ENCODE measurements at places on chromosomes 12 and 14. TPM values are rescaled to one million over a fixed set of nuclear protein-coding genes. Genes with fewer than 3 reads are reported as not detected.

ATP5F1B gene
- 1,505 TPM for total RNA-seq

XRCC3 gene
- 8.3 TPM for total RNA-seq

ZFHX2 gene
- total RNA-seq, result 1.8 TPM

ZNF705A gene
- total RNA-seq, result not detected

PIANP gene
- total RNA-seq, result 1.2 TPM

SELPLG gene
- 4.4 TPM for total RNA-seq

VASH1 gene
- 3.6 TPM for total RNA-seq

ST8SIA1 gene
- 1.2 TPM for total RNA-seq

DDX47 gene
- 45.0 TPM for total RNA-seq

DNA sequence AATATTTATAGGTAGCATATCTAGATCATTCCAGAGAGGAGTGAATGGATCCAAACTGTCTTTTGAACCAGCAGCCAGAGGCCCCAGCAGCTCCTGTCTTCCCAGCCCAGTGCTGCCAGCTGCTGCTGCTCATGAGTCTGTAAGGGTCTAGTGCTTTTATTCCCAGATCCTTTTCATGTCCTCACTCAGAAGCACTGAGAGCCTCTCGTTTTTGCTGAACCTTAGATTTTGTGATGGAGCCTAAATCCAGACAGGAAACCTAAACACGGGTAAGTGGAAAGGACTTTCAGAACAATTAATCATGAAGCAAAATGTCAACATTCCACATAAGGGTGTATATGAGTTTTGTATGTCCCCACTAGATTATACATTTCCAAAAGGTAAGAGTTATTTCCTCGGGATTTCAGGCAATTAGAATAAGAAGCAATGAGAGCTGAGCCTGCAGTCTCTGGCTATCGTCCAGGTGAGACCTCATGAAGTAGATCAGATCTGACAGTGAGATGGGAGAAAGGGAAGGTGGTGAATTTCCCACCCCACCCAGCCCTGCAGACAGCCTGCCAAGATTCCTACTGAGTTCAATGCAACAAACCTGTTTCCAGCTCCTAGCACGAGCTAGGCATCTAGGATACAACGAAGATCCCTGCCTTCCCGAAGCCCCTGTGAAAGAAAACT is 84.4 kb downstream of the NINJ2 start:
- no peak overlapping the region for H3K4me3 ChIP-seq
- H3K27ac ChIP-seq, result no peak overlapping the region
- no peak for DNase-seq
- no peaks in the 10 kb centered on the region for H3K36me3 ChIP-seq

DNA sequence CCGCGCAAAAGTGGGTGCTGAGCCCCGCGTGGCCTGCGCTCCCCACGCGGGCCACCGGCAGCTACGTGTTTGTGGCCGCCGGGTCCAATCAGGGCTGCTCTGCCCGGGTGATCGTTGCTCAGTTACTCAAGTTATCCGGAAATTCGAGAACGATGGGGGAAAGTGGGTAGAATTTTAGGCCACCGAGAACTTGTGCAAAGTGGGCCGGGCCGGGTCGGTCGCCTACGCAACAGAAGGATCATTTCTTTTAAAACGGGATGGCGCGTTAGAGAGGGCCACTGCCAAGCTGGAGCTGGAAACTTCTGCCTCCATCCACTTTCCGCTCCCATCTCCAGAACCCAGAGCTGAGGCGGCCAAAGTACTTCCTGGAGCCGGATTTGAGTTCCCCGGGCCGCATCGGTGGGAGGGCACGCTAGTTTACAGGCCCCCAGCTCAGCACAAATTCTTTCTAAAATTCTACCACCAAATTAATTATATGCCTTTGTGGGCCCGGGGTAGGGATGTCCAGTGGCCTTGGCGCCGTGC is 3.5 kb downstream of the RFX4 start:
- peaks cover 79% of the 10 kb centered on the region for H3K27me3 ChIP-seq
- H3K4me3 ChIP-seq, result no peak overlapping the region
- H3K36me3 ChIP-seq, result no peaks in the 10 kb centered on the region

DNA sequence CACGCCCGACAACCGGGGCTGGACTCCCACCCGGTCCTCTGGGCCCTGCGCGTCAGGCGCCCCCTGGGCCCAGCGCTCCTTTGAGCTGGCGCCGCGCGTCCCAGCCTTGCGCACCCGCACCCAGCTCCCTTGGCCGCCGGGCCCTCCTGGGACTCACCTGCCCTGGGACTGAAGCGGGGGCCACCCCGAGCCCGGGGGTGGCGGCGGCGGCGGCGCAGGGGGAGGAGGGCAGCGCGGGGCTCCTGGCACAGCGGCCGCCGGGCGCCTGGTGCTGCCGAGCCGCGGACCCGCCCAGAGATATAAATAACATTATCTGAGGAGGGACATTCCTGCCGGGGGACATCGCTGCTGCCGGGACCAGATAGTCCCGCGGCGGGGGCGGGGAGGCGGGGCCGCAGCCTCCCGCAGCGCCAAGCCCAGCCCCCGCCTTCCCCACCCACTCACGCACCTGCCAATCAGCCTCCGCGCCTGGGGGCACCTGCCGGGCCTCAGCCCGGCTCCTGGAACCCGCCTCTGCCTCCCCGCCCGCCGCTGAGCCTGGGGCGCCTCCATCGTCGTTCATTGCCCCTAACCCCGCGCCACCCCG is at the start of gene SPTB:
Gene SPTB (minus strand): TSS at position 273 of the 586 bp plus-strand sequence. CDS start 56,813 bp downstream, outside the sequence.
- peaks cover 17% of the 10 kb centered on the region for H3K27me3 ChIP-seq
- no peaks in the 10 kb centered on the region for H3K36me3 ChIP-seq
- peak within 1 kb of the TSS; percentile 52 for H3K4me3 ChIP-seq
- H3K27ac ChIP-seq, result no peak within 1 kb of the TSS
- peak; percentile 72 for DNase-seq

GRCh38 chr12:48219631-48220030 is 16.5 kb upstream of the OR10AD1 start:
- H3K27ac ChIP-seq, result no peak overlapping the region
- DNase-seq, result no peak
- no peaks in the 10 kb centered on the region for H3K36me3 ChIP-seq
- H3K27me3 ChIP-seq, result no peaks in the 10 kb centered on the region
- no peak overlapping the region for H3K4me3 ChIP-seq

GRCh38 chr12:51388069-51388799 is 3.0 kb downstream of the GALNT6 start:
- no peaks in the 10 kb centered on the region for H3K36me3 ChIP-seq
- peaks cover 7% of the 10 kb centered on the region for H3K4me1 ChIP-seq
- no peak for DNase-seq
- H3K27me3 ChIP-seq, result no peaks in the 10 kb centered on the region

DNA sequence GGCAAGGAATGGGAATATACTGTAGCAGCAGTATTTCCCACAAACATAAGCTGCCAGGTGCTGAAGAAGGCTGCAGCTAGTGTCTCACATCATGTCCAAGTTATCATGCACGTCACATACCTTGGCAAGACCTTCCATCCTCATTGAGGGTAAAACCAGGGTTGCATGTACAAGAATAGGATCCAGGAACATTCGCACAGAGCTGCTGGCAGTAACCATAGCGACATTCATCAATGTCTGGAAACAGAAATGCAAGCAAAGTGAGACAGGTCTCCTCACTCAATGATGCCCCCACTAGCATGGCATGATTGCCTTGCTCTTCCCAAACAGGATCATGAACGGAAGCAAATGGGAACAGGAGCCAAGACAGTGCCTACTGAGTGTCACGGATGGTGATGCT is 23.8 kb upstream of the TC2N start:
- H3K36me3 ChIP-seq, result no peaks in the 10 kb centered on the region
- H3K27me3 ChIP-seq, result no peaks in the 10 kb centered on the region
- DNase-seq, result no peak
- no peak overlapping the region for H3K4me3 ChIP-seq

DNA sequence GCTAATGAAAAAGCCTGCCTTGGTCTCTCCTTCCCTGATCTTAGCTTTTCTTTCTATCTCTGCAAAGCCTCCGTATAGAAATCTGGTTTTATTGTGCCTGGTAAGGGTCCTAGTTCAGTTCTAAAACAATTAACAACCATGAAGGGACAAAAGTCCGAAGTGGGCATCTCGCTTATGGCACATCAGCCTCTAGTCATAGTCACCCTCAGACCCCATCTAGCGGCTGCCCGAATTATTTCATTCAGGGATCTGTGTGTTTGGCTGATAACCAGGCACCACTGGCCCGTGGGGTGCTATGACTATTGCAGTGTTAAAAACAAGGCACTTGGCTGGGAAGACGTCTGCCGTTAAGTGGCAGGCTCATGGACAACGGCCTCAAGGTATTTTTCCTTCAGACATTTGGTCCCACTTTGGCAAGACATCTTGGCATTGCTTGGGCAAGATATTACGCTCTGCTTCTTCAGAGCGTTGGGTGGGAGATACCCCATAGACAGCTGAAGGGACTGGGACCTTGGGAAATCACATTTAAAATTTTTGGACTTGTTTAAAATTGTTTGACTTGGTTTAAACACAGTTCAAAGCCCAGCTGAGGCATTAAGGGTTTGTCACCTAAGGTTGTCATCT is 87.1 kb downstream of the SINHCAF start:
- no peaks in the 10 kb centered on the region for H3K27me3 ChIP-seq
- peak; percentile 79 for DNase-seq
- H3K36me3 ChIP-seq, result no peaks in the 10 kb centered on the region
- no peak overlapping the region for H3K4me3 ChIP-seq
- H3K27ac ChIP-seq, result no peak overlapping the region
- H3K4me1 ChIP-seq, result no peaks in the 10 kb centered on the region

GRCh38 chr12:13504736-13505135 is 308.2 kb downstream of the EMP1 start:
- no peak overlapping the region for H3K27ac ChIP-seq
- no peaks in the 10 kb centered on the region for H3K4me1 ChIP-seq
- DNase-seq, result no peak
- H3K4me3 ChIP-seq, result no peak overlapping the region

DNA sequence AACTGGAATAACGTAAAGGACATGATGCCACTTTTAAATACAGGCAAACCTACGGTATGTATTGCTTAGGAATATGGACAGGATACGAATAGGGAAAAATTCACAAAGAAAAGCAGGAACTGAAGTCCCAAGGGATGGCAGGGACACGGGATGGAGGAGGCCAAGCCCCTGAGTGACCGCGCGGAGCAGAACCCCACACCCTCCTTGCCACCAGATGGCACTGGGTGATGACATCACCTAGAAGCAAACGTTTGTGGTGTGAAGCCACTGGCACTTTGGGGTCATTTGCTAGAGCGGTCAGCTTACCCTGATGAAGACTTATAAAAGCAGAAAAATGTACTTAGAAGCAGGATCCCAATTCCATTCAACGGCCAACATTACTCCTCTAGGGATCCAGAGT is 9.4 kb downstream of the DHX37 start:
- no peak overlapping the region for H3K4me3 ChIP-seq
- no peaks in the 10 kb centered on the region for H3K4me1 ChIP-seq
- H3K27ac ChIP-seq, result no peak overlapping the region
- no peaks in the 10 kb centered on the region for H3K27me3 ChIP-seq
- peaks cover 8% of the 10 kb centered on the region for H3K36me3 ChIP-seq

DNA sequence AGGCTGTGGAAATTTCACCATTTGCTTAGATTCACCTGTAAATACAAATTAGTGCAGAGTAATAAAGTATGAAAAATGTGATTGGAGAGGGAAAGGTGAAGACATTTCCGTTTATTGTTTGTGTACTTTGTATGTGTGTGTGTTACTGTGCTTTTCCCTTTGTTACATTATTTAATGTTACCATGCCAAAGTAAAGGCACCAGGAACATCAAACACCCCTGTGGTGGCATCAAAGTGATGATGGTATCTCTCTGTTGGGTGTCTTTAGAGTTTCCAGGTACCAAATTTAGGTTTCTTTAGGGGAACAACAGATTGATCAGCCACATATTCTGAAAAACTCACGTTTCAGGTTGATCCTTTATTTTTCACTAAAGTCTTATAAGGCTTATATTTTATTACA is 189.0 kb upstream of the FBXO33 start:
- H3K4me3 ChIP-seq, result no peak overlapping the region
- no peaks in the 10 kb centered on the region for H3K27me3 ChIP-seq
- no peaks in the 10 kb centered on the region for H3K36me3 ChIP-seq
- H3K4me1 ChIP-seq, result no peaks in the 10 kb centered on the region

GRCh38 chr12:108119126-108119973 is 9.7 kb upstream of the WSCD2 start:
- DNase-seq, result no peak
- no peaks in the 10 kb centered on the region for H3K36me3 ChIP-seq
- no peak overlapping the region for H3K4me3 ChIP-seq
- no peaks in the 10 kb centered on the region for H3K4me1 ChIP-seq
- H3K27ac ChIP-seq, result no peak overlapping the region

GRCh38 chr12:61916831-61917230 is 343.4 kb upstream of the USP15 start:
- no peaks in the 10 kb centered on the region for H3K27me3 ChIP-seq
- no peak overlapping the region for H3K27ac ChIP-seq
- no peaks in the 10 kb centered on the region for H3K4me1 ChIP-seq
- no peak overlapping the region for H3K4me3 ChIP-seq

GRCh38 chr14:35370969-35371368 is 33.6 kb downstream of the NFKBIA start:
- no peaks in the 10 kb centered on the region for H3K36me3 ChIP-seq
- DNase-seq, result no peak
- no peak overlapping the region for H3K4me3 ChIP-seq
- no peaks in the 10 kb centered on the region for H3K27me3 ChIP-seq

DNA sequence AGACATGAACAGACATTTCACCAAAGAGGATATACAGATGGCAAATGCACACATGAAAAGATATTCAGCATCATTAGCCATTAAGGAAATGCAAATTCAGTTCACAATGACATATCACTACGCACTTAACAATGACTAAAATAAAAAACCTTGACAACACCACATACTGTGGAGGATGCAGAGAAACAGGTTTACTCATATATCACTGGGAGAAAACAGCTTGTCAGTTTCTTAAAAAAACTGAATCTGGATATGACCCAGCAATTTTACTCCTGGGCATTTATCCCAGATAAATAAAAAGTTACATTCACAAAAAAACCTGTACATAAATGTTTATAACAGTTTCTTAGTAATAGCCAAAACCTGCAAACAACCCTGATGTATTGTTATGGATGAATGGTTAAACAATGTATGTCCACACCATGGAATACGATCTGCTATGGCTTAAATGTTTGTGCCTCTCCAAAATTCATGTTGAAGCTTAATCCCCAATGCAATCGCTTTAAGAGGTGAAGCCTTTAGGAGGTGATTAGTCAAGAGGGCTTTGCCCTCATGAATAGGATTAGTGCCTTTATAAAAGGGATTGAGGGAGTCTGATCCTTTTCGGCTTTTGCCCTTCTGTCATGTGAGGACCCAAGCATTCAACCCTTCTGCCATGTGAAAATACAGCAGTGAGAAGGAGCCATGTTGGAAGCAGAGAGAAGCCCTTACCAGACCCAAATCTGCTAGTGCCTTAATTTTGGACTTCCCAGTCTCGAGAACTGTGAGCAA is 36.0 kb upstream of the PPP4R3A start:
- no peak for DNase-seq
- no peaks in the 10 kb centered on the region for H3K36me3 ChIP-seq
- no peaks in the 10 kb centered on the region for H3K4me1 ChIP-seq
- H3K27me3 ChIP-seq, result no peaks in the 10 kb centered on the region
- no peak overlapping the region for H3K4me3 ChIP-seq

GRCh38 chr12:16070113-16070512 is 159.0 kb downstream of the DERA start:
- DNase-seq, result no peak
- no peaks in the 10 kb centered on the region for H3K4me1 ChIP-seq
- H3K4me3 ChIP-seq, result no peak overlapping the region
- no peaks in the 10 kb centered on the region for H3K27me3 ChIP-seq
- H3K27ac ChIP-seq, result no peak overlapping the region
